ENCODE measurements at places on chromosomes 13 and 19.

- DNase-seq, result no peak
Observed at GRCh38 chr13:21095311-21095710, 33.9 kb upstream of the LATS2 start.

DNA sequence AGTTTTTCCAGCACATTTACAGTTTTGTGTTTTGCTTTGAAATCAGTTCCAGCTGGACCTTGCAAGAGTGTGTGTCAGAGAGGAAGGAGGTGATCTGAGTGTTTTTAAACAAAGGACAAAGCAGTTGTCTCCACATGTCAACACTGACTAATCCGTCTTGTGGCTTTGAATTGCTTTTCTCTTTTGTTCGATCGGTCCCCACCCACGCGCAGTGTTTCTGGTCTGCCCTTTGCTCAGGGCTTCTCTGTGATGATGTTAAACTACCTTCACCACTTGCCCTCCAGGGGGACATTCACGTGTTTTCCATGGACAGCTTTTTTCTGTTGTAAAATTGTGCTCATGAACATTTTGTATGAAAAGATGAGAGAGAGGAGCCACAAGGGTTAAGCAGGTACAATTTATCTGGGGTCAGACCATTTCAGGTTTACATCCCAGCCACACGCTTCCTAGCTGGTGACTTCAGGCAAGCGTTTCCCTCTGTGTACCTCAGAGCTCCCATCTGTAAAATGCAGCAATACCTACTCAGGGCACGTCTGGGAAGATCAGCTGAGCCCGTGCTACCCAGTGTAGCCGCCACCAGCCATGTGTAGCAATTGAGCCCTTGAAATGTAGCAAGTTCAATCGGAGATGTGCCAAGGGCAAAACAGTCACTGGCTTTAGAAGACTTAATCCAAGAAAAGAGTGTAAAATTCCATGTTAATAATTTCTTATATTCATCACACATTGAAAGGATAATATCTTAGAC is 13.5 kb upstream of the PLA2G4C start:
- no peak for DNase-seq

DNA sequence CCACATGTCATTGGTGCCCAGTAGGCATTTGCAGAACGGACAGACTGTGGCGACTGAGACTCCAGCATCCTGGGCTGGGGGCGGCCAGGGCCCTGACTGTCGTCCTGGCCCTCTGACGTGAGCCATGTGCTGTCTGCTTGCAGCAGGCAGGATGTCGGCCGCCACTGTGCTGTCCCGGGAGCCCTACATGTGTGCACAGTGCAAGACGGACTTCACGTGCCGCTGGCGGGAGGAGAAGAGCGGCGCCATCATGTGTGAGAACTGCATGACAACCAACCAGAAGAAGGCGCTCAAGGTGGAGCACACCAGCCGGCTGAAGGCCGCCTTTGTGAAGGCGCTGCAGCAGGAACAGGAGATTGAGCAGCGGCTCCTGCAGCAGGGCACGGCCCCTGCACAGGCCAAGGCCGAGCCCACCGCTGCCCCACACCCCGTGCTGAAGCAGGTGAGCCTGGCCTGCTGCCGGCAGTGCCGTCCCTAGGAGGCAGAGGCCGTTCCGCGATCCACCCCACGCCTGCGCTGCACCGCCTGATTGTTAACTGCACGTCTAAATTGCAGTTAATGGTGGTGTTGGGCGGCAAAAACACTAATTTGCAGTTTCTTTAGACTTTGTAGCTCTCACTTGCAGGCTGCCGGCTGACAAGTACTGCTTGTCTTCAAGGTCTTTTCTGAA is 14.2 kb downstream of the TSSK6 start:
- DNase-seq, result no peak

GRCh38 chr19:51714848-51715247 is 8.9 kb downstream of the HAS1 start:
- no peak for DNase-seq

DNA sequence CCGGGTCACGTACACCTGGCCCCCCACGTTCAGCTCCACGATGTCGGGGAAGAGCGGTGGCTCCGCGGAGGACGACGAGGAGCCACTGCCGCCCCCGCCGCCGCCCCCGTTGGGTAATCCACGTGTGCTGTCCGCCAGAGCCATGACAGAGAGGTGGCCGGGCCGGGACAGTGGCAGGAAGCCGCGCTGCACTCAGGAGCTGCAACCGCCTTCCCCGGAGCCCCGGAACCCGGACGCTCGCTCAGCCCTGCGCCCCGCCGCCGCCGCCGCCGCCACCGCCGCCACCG is 257 bp downstream of the KCTD12 start:
- peak; percentile 87 for DNase-seq

- DNase-seq, result no peak
Observed at GRCh38 chr13:46086421-46086922, 18.4 kb downstream of the CPB2 start.

GRCh38 chr13:106691341-106691740 is 123.4 kb upstream of the ARGLU1 start:
- no peak for DNase-seq

DNA sequence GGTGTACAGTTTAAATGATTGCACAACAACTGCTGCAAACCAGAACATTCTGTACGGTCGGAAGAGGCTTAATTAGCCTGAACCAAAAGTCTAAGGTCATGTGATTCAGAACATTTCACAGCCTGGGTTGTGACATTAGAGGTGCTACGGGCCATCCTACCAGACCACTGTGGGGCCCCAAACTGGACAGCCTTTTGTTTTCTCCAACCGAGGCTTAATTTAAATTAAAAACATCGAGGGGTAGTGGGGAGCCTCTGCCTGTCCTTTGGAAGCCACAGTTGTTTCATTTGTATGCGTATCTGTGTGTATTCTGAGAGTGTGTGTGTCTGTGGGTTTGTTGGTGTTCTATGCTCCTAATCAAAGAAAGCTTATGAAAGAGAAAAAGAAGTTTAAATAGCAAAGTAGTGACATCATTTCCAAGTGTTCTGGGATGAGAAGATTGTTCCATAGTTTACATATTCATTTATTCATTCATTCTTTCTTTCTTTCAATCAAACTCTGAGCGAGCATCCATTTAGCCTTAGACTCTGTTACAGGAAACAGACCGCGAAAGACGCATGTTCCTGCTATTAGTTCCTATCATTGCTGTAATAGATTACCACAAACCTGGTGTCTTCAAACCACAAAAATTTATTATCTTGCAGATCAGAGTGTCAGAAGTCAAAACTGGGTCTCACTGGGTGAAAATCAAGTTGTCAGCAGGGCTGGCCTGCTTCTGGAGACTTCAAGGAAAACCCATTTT is 444.8 kb downstream of the FOXO1 start:
- no peak for DNase-seq
